ENCODE measurements at places on chromosomes 11 and 22.

DNA sequence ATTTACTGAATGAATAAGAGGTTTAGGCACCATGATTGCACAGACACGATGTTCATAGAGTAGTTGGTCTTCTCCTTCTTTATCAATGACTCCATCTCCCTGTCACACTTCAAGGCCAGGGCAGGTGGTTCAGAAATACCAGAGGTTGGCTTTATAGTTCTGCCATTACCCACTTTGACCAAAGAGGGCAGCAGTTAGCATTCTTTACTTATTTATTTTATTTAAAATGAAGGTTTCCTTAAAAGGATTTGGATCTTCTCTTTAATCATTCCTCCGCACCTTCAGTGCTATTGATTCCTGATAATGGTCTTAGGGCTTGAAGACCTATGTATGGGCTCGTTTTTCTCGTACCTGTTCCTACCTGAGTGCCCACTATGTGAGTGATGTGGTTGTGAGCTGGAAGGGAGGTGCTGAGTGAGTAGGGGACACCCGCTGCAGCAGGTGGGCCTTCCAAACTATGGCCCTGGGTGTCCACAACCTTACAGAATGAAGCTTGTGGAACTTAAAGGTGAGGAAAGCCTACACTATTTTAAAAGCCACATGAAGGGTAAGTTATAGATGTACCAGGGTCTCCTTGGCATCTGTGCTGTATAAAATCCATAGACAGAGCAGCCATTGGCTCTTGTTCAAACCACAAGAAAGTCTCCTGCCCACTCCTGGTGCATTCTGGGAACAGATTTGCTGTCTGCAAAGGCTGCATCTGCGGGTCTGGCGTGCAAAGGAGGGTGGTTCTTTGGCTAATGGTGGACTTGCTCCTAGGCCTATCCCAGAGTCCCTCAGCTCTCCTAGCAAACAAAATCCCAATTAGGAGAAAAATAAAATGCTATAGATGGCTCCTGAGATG, 35.0 kb downstream of the TIMP3 start:
- DNase-seq = no peak

DNA sequence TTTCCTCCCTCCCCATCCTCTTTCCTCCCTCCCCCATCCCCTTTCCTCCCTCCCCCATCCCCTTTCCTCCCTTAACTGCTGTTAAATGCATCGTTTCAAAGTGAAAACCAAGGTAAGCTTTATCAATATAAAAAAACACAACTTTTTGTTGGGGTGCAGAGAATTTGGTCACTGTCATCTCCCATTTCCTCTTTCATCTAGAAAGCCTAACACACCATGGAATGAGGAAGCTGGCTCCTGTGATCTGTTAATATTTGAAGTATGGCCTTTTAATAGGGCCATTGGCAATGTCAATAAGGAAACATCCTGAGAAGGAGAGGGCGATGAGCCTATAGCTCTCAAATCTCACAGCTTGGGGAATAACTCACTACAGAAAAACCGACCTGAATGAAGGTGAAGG, 7.0 kb downstream of the EXPH5 start:
- no peak for DNase-seq

- DNase-seq = no peak
Measured at GRCh38 chr22:29012101-29012433, 49.6 kb downstream of the C22orf31 start.

DNA sequence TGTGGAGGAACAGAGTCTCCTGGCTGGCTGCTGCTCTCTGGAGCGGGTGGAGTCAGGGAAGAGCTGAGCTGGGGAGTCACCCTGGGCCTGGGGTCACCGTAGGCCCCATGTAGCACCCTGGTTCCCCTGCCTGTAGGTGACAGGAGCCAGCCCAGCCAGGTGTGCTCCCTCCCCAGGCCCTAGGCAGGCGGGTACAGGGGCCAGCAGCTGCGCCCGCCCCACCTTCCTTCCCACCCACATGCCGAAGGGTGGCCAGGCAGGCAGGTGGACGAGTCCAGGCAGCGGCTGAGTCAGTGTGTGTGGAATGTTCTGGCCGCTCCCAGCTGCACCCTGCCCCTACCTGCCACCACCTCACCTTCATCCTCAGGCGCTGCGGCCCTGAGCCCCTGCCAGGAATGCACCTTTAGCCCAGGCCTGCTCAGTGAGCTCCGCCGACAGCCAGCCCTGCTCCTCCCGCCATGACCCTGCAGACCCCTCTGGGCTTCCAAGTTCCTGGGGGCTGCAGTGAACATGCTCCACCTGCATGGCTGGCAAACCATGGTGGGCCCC, 654 bp upstream of the SYT8 start:
- DNase-seq = no peak

GRCh38 chr11:35711173-35711910, 48.8 kb downstream of the TRIM44 start:
- DNase-seq = no peak

- no peak for DNase-seq
Measured at GRCh38 chr22:27349456-27349855, 452.1 kb downstream of the MN1 start.

DNA sequence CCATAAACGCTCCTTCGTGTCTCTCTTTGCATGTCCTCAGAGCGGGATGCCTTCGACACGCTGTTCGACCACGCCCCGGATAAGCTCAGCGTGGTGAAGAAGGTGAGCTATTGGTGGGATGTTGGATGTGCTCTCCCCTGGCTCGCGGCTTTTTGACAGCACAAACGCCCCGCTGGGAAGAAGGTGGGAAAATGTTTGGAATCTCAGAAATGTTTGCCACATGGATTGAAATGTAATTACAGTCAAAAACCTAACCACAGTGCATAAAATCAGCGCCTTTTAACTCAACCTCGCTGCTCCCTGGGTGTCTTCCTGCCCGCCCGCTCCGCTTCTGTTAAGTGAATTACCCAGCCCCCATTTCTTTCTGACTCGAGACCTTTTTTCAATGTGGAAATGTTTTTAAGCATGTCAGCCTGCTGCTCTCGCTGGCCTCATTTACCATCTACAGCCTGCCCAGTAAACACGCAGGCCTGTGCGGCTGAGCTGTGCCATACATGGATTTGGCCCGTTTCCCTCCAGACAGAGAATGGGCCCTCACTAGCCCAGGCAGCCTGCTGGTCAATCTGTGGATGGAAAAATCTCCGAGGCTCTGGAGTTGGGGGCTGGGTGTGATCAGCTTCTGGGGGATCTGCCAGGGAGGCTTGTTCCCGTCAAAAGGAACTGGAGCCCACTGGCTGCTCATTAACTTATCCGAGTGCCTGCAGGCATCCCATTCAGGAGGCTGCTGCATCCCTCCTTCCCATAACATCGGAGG, 32.7 kb upstream of the PARVG start:
- no peak for DNase-seq

DNA sequence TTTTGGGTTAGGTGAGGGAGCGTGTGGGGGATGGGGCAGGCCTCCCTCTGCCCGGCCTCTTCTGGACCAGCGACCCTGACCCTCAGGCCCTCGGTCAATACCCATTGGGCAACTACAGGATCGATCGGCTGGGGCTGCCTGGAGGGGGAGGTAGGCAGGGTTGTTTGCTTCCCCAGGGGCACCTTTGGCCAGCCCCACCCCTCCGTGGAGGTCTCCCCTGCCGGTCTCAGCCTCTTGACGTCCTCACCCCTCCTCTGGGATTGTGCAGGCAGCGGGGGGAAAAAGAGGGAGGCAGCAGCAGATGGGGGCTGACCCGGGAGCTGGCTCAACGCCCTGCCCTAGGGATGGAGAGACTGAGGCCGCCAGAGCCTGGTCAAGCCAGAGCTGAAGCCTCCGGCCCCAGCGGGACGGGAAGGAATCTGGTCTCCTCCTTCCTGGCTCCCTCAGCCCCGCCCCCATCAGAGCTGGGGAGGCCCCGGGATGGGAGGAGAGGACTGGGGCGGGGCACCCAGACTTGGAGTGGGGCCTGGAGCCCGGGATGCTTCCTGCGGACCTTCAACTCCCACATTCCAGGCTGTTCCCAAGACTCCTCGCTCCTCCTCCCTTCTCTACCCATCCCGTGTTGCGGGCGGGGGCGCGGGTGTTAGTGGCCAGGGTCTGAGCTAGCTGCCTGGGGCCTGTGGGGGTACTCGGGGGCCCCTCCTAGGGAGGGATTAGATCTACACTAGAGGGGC, 14.4 kb upstream of the CDC42EP1 start:
- DNase-seq = no peak

- no peak for DNase-seq
Measured at GRCh38 chr22:20152464-20152890, 1.6 kb upstream of the CCDC188 start.

- DNase-seq = no peak
Measured at GRCh38 chr22:49247194-49247924, 580.3 kb downstream of the BRD1 start.

GRCh38 chr11:75576499-75576918, 14.5 kb downstream of the SERPINH1 start:
- DNase-seq = no peak

- DNase-seq = no peak
Measured at GRCh38 chr11:86199354-86199753, 45.2 kb upstream of the EED start.

GRCh38 chr11:123371506-123372297, 58.4 kb upstream of the GRAMD1B start:
- DNase-seq = no peak

DNA sequence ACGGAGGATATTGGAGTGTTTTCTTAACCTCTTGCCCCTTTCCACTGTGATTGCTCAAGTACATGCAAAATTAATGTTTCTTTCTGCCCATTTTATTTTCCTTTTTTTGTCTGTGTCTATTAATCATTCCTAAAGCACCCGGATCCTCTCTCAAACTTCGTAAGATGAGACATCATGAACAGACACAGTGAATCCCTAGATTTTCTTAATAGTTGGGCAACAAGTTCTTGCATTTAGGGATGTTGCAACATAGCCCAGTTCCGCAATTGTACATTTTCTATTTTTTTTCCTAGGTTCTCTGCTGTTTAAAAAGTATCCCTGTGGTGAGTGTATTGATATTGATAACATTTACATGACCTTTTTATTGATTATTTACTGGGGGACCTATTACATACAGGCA, 2.9 kb downstream of the FAM111A start:
- DNase-seq = no peak

- DNase-seq = no peak
Measured at GRCh38 chr11:1770061-1770460, 6.3 kb upstream of the CTSD start.

DNA sequence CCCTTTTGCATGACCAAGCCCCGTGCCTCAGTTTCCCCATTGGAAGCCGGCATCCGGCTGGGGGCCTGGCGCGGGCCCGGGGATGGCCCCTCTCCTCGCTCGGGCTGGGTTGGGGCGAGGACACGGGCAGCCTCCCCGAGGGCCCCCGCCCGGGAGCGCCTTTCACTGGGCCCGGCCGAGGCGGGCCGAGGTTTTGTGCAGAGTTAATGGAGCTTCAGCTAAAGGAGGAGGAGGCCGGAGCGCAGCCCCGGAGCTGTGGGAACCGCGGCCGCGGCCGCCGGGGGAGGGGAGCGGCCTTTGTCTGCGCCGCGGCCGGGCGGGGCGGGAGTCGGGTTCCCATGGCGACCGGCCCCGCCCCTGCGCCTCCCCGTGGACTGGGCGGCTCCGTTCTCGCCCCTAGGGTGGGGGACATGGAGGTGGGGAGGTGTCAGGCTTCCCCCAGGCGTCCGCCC, 1.4 kb upstream of the MAPK11 start:
- DNase-seq = peak; percentile 12

DNA sequence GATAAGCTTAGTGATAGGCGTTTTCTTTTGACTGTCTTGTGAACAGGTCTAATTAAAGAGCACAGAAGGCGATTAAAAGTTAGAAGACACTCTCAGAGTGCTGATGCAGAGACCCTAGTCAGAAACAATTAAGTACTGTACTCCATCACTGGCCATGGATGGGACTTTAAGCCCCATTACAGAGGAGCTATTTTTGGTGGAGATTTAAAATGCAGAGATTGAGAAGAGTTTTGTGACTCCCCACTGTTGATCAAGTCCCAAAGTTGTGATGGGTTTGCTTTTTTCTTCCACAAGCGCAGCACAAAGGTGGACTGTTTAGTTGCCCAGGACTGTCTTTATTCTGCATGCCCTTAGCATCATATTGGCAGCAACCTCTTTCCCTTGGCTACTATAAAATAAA, 978 bp downstream of the LUZP2 start:
- DNase-seq = no peak

DNA sequence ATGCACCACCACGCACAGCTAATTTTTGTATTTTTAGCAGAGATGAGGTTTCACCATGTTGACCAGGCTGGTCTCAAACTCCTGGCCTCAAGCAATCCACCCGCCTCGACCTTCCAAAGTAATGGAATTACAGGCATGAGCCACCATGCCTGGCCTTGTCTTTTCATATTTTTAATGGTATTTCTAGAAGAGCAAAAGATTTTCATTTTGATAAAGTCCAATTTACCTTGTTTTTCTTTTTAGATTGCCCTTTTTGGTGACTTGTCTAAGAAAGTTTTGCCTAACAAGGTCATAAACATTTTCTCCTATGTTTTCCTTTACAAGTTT, 45.5 kb upstream of the MICAL2 start:
- DNase-seq = no peak

DNA sequence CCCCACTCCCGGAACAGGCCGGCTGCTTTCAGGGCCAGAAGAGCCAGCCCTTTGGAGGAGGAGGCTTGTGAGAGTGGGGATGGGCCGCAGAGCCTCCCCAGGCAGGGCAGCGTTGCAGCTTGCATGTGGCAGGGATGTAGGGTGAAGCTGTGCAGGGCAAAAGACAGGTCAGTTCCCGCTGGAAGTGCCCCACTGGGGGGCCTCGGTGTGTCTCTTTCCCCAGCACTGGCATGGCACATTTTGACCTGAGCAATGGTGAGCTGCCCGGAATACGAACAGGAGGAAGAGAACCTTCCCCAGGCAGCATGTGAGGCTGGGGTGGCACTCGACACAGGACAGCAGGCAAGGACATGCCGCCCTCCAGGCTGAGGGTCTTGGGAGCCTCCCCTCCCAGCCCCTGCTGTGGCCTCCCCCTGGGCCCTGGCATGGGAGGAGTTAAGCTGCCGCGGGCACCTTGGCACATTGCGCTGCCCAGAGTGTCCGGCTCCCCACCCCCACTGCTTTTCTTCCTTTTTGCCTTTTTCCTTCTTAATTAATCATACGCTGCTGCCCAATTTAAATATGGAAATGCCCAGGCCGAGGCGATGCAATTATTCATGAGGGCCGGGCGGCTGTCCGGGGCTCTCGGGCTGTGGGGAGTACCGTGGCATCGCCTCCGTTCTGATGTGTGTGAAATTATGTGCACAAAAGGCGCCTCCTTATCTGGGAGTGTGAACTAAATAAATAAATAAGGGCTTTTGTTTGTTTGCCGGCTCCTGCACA, 76.0 kb upstream of the WNT7B start:
- DNase-seq = no peak

GRCh38 chr22:20909543-20910303, 7.5 kb upstream of the CRKL start:
- DNase-seq = no peak

GRCh38 chr11:103547024-103547423, 437.8 kb downstream of the DYNC2H1 start:
- no peak for DNase-seq

- DNase-seq = no peak
Measured at GRCh38 chr11:30508594-30508993, 77.6 kb downstream of the MPPED2 start.

GRCh38 chr22:22896601-22897000, 9.0 kb downstream of the IGLL5 start:
- DNase-seq = no peak

GRCh38 chr11:63017306-63017974, 1.8 kb upstream of the SLC22A8 start:
- DNase-seq = peak; percentile 69

Data from NCI-H524 treated with DMSO at 0.1 percent for 48 hours (cell line).